ENCODE measurements at places on chromosomes 12 and 14. TPM values are rescaled to one million over a fixed set of nuclear protein-coding genes. Genes with fewer than 3 reads are reported as not detected.

- peaks cover 43% of the 10 kb centered on the region for H3K36me3 ChIP-seq
- DNase-seq = peak; percentile 51
- H3K27me3 ChIP-seq = no peaks in the 10 kb centered on the region
- no peak overlapping the region for H3K4me3 ChIP-seq
- peak overlapping the region; percentile 21 for H3K27ac ChIP-seq
Measured at GRCh38 chr12:12376646-12377448, 20.0 kb downstream of the BORCS5 start.

DNA sequence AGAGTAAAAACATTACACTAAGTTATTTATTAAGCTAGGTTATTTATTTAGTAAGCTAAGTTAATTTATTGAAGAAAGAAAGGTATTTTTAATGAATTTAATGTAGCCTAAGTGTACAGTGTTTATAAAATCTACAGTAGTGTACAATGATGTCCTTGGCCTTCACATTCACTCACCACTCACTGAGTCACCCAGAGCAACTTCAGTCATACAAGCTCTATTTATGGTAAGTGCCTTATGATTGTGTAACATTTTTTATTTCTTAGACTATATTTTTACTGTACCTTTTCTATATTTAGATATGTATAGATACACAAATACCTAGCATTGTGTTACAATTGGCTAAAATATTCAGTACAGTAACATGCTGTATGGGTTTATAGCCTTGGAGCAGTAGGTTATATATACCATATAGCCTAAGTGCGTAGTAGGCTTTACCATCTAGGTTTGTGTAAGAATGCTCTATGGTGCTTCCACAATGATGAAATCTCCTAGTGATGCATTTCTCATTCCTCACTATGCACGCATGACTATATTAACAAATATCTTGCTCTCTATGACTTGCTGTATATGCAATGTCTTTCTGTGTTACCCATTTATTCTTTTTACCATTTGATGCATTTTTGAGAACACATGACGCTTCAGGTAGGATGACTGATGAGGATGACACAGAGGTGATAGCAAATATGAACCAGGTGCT, 309.6 kb upstream of the ATXN7L3B start:
- no peaks in the 10 kb centered on the region for H3K36me3 ChIP-seq
- H3K4me1 ChIP-seq = no peaks in the 10 kb centered on the region
- DNase-seq = no peak
- no peaks in the 10 kb centered on the region for H3K27me3 ChIP-seq
- no peak overlapping the region for H3K4me3 ChIP-seq

The PRDM4 gene
- 26.3 TPM for total RNA-seq

GRCh38 chr12:130981911-130982310, 28.2 kb downstream of the ADGRD1 start:
- H3K4me1 ChIP-seq = no peaks in the 10 kb centered on the region
- no peak for DNase-seq
- peaks cover 17% of the 10 kb centered on the region for H3K27me3 ChIP-seq
- no peak overlapping the region for H3K4me3 ChIP-seq
- H3K36me3 ChIP-seq = no peaks in the 10 kb centered on the region

- H3K4me3 ChIP-seq = no peak overlapping the region
- no peaks in the 10 kb centered on the region for H3K27me3 ChIP-seq
- H3K36me3 ChIP-seq = no peaks in the 10 kb centered on the region
Measured at GRCh38 chr14:104093366-104094055, 8.0 kb downstream of the ASPG start.

GRCh38 chr14:96737881-96738280, 59.3 kb upstream of the VRK1 start:
- no peak for DNase-seq
- H3K27ac ChIP-seq = no peak overlapping the region
- H3K4me1 ChIP-seq = peaks cover 8% of the 10 kb centered on the region
- no peak overlapping the region for H3K4me3 ChIP-seq
- H3K36me3 ChIP-seq = no peaks in the 10 kb centered on the region

GRCh38 chr14:78904094-78904493, 733.9 kb downstream of the NRXN3 start:
- H3K4me3 ChIP-seq = no peak overlapping the region
- H3K36me3 ChIP-seq = no peaks in the 10 kb centered on the region
- H3K27me3 ChIP-seq = no peaks in the 10 kb centered on the region
- no peak for DNase-seq
- no peaks in the 10 kb centered on the region for H3K4me1 ChIP-seq
- H3K27ac ChIP-seq = no peak overlapping the region

GRCh38 chr14:90373887-90374286, 22.9 kb upstream of the CALM1 start:
- H3K36me3 ChIP-seq = no peaks in the 10 kb centered on the region
- no peak overlapping the region for H3K27ac ChIP-seq
- H3K4me1 ChIP-seq = no peaks in the 10 kb centered on the region
- no peaks in the 10 kb centered on the region for H3K27me3 ChIP-seq

GRCh38 chr14:64643709-64644108, 60.5 kb upstream of the PLEKHG3 start:
- no peak overlapping the region for H3K27ac ChIP-seq
- H3K27me3 ChIP-seq = peaks cover 24% of the 10 kb centered on the region
- H3K4me3 ChIP-seq = no peak overlapping the region
- H3K36me3 ChIP-seq = no peaks in the 10 kb centered on the region
- DNase-seq = no peak

The TSPAN11 gene
- not detected for total RNA-seq

The YBX3 gene
- 122 TPM for total RNA-seq

- H3K4me1 ChIP-seq = peaks cover 9% of the 10 kb centered on the region
- H3K27ac ChIP-seq = no peak overlapping the region
- no peak for DNase-seq
- no peaks in the 10 kb centered on the region for H3K36me3 ChIP-seq
- H3K27me3 ChIP-seq = peaks cover 41% of the 10 kb centered on the region
Measured at GRCh38 chr12:31586728-31587127, 4.2 kb downstream of the DENND5B start.

GRCh38 chr12:118680356-118680963, 300.9 kb upstream of the SRRM4 start:
- H3K36me3 ChIP-seq = no peaks in the 10 kb centered on the region
- no peak overlapping the region for H3K27ac ChIP-seq
- no peaks in the 10 kb centered on the region for H3K4me1 ChIP-seq
- no peak for DNase-seq
- H3K4me3 ChIP-seq = no peak overlapping the region

GRCh38 chr14:88281447-88281846, 41.6 kb downstream of the KCNK10 start:
- H3K4me1 ChIP-seq = no peaks in the 10 kb centered on the region
- H3K36me3 ChIP-seq = no peaks in the 10 kb centered on the region
- H3K27me3 ChIP-seq = peaks cover 8% of the 10 kb centered on the region
- no peak overlapping the region for H3K4me3 ChIP-seq
- DNase-seq = no peak

- peak overlapping the region; percentile 96 for H3K27ac ChIP-seq
- DNase-seq = no peak
- peaks cover 93% of the 10 kb centered on the region for H3K36me3 ChIP-seq
- H3K27me3 ChIP-seq = no peaks in the 10 kb centered on the region
- H3K4me1 ChIP-seq = peaks cover 91% of the 10 kb centered on the region
- peak overlapping the region; percentile 84 for H3K4me3 ChIP-seq
Measured at GRCh38 chr14:22530127-22530526, 58.9 kb downstream of the DAD1 start.

DNA sequence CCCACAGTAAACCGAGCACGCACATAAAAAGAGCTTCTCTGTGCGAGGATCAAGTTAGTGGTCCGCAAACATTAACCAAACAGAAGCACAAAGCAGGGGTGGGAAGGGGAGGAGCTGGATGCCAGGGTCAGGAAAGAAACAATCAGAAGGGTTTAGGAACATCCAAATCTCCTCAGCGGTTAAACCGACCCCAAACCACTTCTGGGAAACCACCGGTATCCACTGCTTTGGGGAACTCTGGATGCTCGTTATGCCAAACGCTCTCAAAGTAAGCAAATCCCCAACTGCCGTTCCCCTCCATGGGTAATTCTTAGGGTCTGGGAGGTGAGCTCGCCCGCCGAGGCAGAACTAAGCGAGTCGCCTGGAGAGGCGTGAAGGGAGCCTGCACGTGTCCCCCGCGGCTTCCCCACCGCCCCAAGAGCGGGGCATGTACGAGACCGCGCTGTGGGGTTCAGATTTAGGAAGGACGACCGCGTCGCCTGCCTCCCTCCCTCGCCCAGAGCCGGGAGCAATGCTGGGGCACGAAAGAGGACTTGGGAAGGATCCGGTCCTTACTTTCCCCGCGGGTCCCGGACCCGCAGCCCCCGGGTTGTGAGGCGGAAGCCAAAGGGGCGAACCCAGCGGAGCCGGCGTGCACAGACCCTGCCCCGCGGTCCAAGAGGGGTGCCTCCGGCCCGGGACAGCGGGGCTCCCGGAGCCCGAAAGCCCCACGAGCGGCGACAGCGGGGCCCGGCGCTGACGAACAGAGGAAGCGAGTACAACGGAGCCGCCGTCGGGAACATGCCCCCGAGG, 711 bp downstream of the SBNO1 start:
- peak overlapping the region; percentile 94 for H3K4me3 ChIP-seq
- H3K27me3 ChIP-seq = no peaks in the 10 kb centered on the region
- H3K4me1 ChIP-seq = peaks cover 18% of the 10 kb centered on the region
- DNase-seq = peak; percentile 58

DNA sequence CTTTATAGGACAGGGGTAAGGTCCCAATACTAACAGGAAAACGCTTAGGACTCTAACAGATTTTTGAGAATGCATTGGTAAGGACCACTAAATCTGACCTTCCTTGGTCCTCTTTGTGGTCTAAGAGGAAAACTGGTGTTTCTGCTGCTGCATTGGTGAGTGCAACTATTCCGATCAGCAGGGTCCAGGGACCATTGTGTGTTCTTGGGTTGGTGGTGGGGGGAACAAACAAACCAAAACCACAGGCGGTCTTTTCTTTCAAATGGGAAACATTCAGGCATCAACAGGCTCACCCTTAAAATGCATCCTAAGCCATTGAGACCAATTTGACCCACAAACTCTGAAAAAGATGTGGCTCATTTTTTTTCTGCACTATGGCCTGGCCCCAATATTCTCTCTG, 20.7 kb downstream of the EPYC start:
- H3K4me3 ChIP-seq = no peak overlapping the region
- DNase-seq = no peak
- no peaks in the 10 kb centered on the region for H3K36me3 ChIP-seq

DNA sequence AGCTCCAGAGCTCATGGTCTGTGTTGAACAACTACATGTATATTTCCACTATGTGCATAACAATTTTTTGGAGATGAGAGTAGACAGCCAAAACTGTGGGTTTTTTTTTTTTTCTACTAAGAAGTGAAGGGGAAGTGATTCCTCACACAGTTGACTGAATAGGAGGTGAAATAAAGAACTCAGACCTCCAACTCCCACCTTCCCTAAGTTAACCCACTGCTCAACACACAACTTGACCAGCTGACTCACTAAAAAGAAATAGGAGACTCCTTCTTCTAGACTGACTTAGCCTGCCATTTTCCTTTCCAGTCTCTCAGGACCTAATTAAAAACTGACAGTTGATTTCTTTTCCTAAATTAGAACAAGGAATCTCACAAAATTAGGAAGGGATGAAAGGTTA, 1.7 kb downstream of the M6PR start:
- peaks cover 35% of the 10 kb centered on the region for H3K36me3 ChIP-seq
- no peak for DNase-seq
- peaks cover 38% of the 10 kb centered on the region for H3K4me1 ChIP-seq
- no peak overlapping the region for H3K27ac ChIP-seq
- no peaks in the 10 kb centered on the region for H3K27me3 ChIP-seq

The TPH2 gene
- total RNA-seq = not detected

The TAS2R50 gene
- 0.89 TPM for total RNA-seq

GRCh38 chr12:92132288-92132687, 13.4 kb downstream of the BTG1 start:
- H3K4me1 ChIP-seq = peaks cover 62% of the 10 kb centered on the region
- peaks cover 31% of the 10 kb centered on the region for H3K36me3 ChIP-seq
- no peak for DNase-seq
- no peaks in the 10 kb centered on the region for H3K27me3 ChIP-seq

DNA sequence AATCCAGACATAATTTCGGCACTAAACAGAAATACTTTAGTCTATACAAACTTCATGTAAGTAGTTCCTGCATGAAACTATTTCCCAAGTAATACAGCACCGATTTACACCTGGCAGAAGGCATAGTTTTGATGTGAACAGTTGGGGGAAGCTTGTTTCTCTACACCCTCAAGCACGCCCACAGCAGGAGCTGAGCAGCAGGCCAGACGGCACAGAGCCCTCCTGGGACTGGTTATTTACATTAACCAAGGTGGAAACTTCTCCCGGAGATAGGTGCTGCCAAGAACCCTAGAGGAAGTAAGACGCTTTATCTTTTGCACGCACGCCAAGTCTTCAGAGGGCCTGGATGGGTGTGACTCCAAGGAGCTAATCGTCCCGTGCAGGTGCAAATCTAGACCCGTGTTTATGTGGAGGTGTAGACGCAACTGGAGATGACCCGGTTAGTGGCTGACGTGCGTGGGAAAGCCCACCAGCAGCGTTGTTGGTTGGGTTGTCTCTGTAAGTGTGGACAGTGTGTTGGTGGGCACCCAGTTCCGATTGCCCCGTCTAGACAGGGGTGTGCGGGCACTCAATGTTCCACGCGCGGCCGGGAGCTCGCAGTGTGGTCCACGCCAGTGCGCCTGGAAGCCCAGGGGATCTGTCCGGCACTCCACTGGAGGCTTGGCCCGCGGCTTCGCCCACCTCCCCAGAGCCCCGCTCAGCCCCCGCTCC, 767 bp upstream of the TCP11L2 start:
- no peaks in the 10 kb centered on the region for H3K36me3 ChIP-seq
- no peaks in the 10 kb centered on the region for H3K27me3 ChIP-seq
- H3K4me1 ChIP-seq = peaks cover 24% of the 10 kb centered on the region
- DNase-seq = peak; percentile 63
- H3K27ac ChIP-seq = peak overlapping the region; percentile 87

The SIX1 gene
- 0.47 TPM for total RNA-seq

The DNAAF2 gene
- 11.5 TPM for total RNA-seq

DNA sequence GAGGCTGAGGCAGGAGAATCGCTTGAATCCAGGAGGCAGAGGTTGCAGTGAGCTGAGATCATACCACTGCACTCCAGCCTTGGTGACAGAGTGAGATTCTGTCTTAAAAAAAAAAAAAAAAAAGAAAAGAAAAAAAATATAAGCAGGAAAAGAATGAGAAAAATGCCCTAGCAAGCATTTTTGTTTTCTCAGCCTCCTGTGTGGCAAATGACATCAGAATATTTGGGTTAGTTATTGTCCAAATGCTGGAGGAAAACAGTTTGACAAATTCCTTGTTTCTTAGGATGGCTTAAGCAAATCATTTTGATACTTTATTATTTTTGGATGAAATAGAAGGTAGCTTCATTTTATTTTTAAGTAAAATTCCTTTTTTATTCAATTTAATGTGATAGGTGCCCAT, 7.5 kb upstream of the PTPRR start:
- H3K36me3 ChIP-seq = no peaks in the 10 kb centered on the region
- no peaks in the 10 kb centered on the region for H3K4me1 ChIP-seq
- no peak overlapping the region for H3K4me3 ChIP-seq

Measured in activated CD8-positive, alpha-beta memory T cell treated with anti-CD3 and anti-CD28 coated beads, Interleukin-2, amount 10 ng/mL, durations not matched to agents 7 days and 5 days (primary cell).